ENCODE measurements at places on chromosomes 13 and 19.

- DNase-seq, result no peak
Observed at GRCh38 chr13:112960706-112961105, 8.3 kb upstream of the MCF2L start.

DNA sequence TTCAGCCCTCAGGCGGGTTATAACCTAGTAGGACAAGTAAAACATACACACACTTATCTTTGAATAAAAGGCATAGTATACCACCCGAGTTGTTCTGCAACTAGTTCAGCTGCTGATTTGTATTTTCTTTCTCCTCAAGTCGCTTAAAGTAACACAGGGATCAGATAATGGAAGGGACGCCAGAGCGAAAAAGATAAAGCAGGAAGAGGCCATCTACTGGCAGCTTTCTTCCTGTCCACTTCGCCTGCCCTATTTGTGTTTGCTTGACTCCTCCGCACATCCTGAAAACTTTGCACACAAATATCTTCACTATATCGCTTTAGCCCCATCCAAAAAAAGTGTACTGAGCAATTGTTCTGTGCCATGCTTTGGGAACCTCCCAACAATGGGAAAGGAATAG is 238.0 kb upstream of the SOX21 start:
- DNase-seq, result no peak

- peak; percentile 44 for DNase-seq
Observed at GRCh38 chr13:23695711-23696464, 125.7 kb downstream of the TNFRSF19 start.

GRCh38 chr13:79547211-79548195 is 66.5 kb downstream of the NDFIP2 start:
- DNase-seq, result no peak

DNA sequence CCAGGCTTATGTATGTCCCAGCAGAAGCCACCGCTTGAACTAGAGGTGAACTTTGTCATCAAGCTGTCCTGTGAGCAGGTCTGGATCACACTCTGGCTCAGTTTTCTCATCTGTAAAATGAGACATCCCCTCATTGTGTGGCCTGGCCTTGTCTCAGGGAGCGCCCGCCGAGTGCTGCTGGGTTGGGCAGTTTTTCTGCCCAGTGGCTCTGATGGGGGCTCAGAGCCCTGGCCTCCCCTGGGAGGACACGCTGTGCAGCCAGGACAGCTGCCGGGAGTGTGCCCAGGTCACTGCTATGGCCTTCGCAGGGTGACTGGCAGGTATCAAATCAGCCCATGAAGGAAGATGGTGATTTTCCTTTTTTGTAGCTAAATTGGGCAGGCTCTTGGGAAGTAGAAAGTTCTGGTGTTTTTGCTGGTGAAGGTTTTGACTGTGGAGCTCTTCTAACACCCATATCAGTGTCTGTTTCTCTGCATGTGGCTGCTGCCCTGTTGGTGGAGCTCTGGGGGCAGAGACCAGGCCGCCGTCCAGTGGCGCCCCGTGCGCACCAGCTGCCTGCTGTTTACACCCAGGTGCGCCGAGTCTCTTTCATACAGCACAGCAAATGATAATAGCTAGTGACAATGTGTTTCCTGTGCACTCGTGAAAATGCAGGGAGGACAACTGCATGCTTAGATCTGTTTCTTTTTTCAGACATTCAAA is 40.8 kb downstream of the SLC7A9 start:
- DNase-seq, result no peak

Measured in brain (organoid and tissue), 16 donors.